Bone marrow (tissue), 2 donors: ENCODE measurements at places on chromosomes 6 and 20.

GRCh38 chr20:13741879-13742278 is 42.8 kb downstream of the ESF1 start:
- no peak for DNase-seq

DNA sequence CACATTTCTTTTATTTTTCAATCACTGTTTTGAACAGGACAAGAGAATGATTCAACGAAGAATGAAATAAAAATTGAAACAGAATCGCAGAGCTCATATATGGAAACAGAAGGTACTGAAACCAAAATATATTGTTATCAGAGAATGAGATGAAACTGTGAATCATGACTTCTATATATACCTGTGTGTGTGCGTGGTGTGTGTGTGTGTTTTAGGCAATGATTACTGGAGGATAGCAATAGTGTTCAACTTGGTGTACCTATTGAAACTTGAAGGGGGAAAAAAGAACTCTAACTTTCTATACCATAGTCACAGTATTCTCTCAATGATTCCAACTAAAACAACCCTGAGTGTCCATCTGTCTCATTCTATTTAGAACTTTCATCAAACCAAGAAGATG is 586.6 kb downstream of the KIF16B start:
- no peak for DNase-seq

- no peak for DNase-seq
Observed at GRCh38 chr20:35502352-35502751, 27.1 kb downstream of the C20orf173 start.

- no peak for DNase-seq
Observed at GRCh38 chr6:39226639-39227329, 2.5 kb downstream of the KCNK5 start.

DNA sequence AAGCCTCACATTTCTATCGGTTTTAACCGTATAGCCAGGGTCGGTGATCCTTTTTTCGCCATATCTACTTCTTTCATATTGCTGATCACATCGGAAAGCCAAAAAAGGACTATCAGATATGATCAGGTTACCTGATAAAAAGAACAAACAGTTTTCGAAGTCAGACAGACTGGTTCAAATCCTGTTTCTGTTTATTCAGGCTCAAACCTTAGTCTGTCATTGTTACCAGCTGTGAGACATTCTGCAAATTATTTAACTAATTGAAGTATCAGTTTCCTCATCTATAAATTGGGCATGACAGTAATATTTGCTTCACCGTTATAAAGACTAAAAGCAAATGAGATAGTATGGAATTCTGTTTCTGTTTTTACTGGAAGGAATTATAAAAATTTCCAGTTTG is 111.3 kb downstream of the TSHZ2 start:
- DNase-seq, result no peak

GRCh38 chr6:322259-322930 is 30.1 kb downstream of the DUSP22 start:
- DNase-seq, result no peak

GRCh38 chr6:126891158-126891557 is 227.3 kb upstream of the RSPO3 start:
- no peak for DNase-seq

GRCh38 chr20:4244700-4245485 is 229.5 kb upstream of the RNF24 start:
- DNase-seq, result no peak
